Stimulated activated CD4-positive, alpha-beta T cell treated with anti-CD3 and anti-CD28 coated beads, Interleukin-12 subunit alpha, Interleukin-12 subunit beta, amount 100 ng/mL, for 24 hours (primary cell): ENCODE measurements at places on chromosomes 5 and 9.

DNA sequence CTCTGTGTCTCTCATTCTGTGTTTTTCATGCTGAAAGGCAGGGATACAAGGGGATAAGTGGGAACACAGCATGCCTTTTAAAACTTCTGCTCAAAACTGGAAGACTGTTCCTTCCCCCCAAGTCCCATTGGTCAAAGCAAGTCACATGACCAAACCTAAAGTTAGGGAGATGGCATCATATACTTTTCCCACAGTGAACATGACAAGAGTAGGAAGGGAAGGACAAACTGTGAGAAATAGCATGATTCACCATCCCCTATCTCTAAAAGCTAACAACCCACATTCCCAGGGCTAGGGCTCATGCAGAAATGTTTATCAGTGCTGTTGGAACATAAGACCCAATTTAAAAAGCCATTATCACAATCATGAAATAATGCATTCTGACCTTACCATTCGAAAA lies 24.2 kb upstream of the SHISAL2B start:
- no peak for DNase-seq

- no peak for DNase-seq
Observed at GRCh38 chr5:178199581-178200434, 4.5 kb upstream of the HNRNPAB start.

GRCh38 chr9:35042081-35042604 lies 30.3 kb downstream of the VCP start:
- no peak for DNase-seq

DNA sequence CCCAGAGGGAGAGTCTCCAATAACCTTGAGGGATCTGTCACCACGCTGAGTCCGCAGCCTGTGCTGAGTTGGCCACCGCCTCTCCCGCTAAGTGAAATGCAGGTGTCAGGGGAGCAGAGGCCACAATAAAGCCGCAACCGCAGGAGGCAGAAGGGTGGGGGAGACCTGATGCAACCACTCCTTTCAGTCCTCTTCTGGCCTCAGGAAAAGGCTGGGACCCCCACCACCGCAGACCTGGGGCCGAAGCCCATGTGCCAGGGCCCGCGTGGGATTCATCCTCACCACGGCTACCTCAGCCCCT lies 576 bp downstream of the MAP1B start:
- no peak for DNase-seq
